Panc1 (cell line): ENCODE measurements at places on chromosomes 13 and 19. TPM values are rescaled to one million over a fixed set of nuclear protein-coding genes. Genes with fewer than 3 reads are reported as not detected.

DNA sequence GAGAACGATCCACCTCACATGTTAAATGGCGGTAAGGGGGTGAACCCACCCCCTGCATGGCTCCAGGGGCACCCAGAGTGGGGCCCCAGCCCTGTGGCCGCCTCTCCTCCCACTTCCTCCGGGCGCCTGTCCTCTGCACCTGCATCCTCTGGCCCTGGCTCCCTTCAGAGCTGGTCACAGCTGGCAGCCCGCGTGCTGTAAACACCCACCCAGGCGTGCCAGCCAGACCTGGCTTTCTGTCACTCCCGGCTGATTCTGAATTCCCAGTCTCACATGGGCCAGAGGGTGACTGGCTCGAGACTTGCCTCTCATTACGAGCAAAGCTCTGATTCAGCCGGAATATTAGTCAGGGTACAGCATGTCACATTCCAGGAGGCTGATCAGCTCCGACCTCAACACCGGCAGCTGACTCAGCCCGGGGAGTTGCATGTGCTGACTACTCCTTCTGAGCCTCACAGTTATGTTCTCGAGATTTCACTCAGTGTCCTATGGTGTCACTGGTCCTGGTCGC is 75.1 kb downstream of the GNG7 start:
- no peak overlapping the region for H3K4me3 ChIP-seq
- peak; percentile 91 for DNase-seq
- H3K27ac ChIP-seq: peak overlapping the region; percentile 81
- H3K36me3 ChIP-seq: no peaks in the 10 kb centered on the region
- no peaks in the 10 kb centered on the region for H3K27me3 ChIP-seq

ZNF471 gene
- total RNA-seq: not detected

GRCh38 chr19:45632468-45633196 is 6.6 kb downstream of the EML2 start:
- no peak overlapping the region for H3K4me3 ChIP-seq
- peaks cover 9% of the 10 kb centered on the region for H3K4me1 ChIP-seq
- DNase-seq: no peak
- H3K27me3 ChIP-seq: no peaks in the 10 kb centered on the region
- H3K36me3 ChIP-seq: no peaks in the 10 kb centered on the region; the same call in 1 of the 2 replicates
- no peak overlapping the region for H3K27ac ChIP-seq

- peak overlapping the region; percentile 91 for H3K27ac ChIP-seq
- no peak for DNase-seq
- no peaks in the 10 kb centered on the region; the same call in 1 of the 2 replicates for H3K36me3 ChIP-seq
- no peaks in the 10 kb centered on the region for H3K27me3 ChIP-seq
- H3K4me1 ChIP-seq: peaks cover 15% of the 10 kb centered on the region
These were observed 751 bp downstream of the ZNF584 start for GRCh38 chr19:58409010-58409790.

SBSN gene
- 0.39 TPM for total RNA-seq

COMP gene
- 0.69 TPM for total RNA-seq

DNA sequence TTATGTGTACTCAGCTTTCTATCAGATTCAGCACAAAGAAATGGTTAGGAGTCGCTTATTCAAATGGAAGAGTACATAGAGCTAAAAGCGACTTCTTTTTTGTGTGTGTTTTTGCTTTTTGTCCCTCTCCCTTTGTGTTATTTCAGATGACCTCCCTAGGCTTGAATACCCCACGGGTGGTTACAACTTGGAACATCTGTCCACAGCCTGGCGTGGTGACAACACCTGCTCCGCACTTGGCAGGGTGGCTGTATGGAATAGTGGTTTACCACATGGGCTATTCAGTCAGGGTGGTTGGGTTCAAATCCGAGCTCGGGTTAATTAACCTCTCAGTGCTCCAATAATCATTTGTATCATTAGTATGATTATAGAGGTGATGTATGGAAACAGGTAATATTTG is 151.6 kb upstream of the FREM2 start:
- DNase-seq: no peak
- no peaks in the 10 kb centered on the region for H3K27me3 ChIP-seq
- H3K4me3 ChIP-seq: no peak overlapping the region
- no peak overlapping the region for H3K27ac ChIP-seq

- H3K27me3 ChIP-seq: no peaks in the 10 kb centered on the region
- peaks cover 4% of the 10 kb centered on the region; the same call in 1 of the 2 replicates for H3K36me3 ChIP-seq
- H3K27ac ChIP-seq: peak overlapping the region; percentile 54; the same call in 1 of the 2 replicates
- no peak overlapping the region for H3K4me3 ChIP-seq
- DNase-seq: no peak
These were observed 2.0 kb downstream of the TDRD3 start for GRCh38 chr13:60398907-60399589.
